ENCODE measurements at places on chromosomes 12 and 14.

- no peak for DNase-seq
Observed at GRCh38 chr14:75200451-75200850, 24.0 kb upstream of the TMED10 start.

DNA sequence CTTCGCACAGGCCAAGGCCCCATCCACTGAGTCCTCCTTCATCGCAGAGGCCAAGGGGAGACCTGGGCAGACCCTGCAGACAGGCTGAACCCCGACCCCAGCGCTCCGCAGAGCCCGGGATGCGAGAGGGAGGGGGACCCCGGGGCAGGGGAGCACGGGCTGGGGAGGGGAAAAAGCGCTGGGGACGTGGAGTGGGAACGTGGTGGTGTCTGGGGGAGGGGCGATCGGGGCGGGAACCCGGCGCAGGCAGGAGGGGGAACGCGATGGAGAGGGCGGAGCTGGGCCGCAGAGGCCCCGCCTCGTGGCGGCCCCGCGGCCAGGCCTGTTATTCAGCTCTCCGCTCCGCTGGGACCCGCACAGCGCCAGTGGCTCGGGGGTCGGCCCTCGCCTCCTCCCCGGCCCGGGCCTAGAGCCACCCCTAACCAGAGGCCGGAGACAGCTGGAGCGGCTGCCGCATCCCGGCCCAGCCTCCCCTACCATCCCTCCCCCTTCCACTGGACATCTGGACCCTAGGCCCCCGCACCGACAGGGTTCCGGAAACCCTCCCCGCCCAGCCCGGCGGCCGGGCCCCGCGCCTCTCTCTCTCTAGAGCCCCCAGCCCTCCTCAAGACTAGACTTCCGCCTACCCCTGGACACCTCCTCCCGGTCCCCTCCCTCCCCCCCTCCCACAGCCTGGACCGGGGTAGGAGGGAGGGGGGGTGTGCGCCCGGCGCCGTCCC is at the start of gene ARHGEF25:
Gene ARHGEF25, plus strand, starts transcription at position 328 of the 719 bp plus-strand sequence. CDS start 460 bp downstream, outside the sequence.
- DNase-seq = no peak

GRCh38 chr12:11749943-11750690 is 100.6 kb downstream of the ETV6 start:
- DNase-seq = no peak

GRCh38 chr12:111448846-111449790 is 43.4 kb downstream of the SH2B3 start:
- DNase-seq = no peak

- DNase-seq = no peak
Observed at GRCh38 chr12:111222523-111222922, 146.4 kb downstream of the PHETA1 start.

DNA sequence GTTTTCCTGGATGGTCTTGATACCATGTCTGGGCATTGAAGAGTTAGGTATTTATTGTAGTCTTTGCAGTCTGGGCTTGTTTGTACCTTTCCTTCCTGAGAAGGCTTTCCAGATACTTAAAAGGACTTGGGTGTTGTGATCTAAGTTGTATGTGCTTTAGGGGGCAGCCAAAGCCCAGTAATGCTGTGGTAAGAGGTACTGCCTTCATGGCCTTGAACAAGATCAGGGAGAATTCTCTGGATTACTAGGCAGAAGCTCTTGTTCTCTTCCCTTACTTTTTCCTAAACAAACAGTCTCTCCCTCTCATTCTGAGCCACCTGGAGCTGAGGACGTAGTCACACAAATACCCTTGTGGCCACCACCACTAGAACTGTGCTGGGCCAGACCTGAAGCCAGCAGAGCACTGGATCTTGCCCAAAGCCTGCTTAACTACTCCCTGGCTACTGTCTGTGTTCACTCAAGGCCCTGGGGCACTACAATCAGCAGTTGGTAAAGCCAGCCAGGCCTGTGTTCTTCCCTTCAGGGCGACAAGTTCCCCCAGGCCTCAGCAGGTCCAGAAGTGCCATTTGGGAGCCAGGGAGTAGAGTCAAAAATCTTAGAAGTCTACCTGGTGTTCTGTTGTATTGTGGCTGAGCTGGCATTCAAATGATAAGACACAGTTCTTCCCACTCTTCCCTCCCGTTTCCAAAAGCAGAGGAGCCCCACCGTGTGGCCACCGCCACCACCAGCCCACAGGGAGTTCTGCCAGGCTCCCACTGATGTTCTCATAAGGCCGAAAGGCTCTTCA is 11.4 kb downstream of the PRORP start:
- no peak for DNase-seq

DNA sequence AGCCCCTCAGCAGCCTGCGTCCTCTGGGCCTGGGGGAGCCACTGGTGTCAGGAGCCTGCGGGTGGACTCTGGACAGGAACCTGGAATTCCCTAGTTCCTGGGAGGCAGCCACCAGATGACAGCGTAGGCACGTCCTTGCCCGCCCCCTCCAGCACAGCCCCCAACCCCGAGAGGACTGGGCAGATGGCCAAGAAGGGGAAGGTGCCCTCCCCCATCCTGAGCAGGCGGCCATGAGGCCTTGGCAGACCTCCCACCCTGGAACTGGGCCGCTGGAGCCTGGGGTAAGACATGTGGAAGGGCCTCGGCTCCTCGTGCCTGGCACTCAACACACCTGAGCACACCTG is 60.4 kb upstream of the FBRSL1 start:
- DNase-seq = no peak
